ENCODE measurements at places on chromosomes 6 and 20. TPM values are rescaled to one million over a fixed set of nuclear protein-coding genes. Genes with fewer than 3 reads are reported as not detected.

DNA sequence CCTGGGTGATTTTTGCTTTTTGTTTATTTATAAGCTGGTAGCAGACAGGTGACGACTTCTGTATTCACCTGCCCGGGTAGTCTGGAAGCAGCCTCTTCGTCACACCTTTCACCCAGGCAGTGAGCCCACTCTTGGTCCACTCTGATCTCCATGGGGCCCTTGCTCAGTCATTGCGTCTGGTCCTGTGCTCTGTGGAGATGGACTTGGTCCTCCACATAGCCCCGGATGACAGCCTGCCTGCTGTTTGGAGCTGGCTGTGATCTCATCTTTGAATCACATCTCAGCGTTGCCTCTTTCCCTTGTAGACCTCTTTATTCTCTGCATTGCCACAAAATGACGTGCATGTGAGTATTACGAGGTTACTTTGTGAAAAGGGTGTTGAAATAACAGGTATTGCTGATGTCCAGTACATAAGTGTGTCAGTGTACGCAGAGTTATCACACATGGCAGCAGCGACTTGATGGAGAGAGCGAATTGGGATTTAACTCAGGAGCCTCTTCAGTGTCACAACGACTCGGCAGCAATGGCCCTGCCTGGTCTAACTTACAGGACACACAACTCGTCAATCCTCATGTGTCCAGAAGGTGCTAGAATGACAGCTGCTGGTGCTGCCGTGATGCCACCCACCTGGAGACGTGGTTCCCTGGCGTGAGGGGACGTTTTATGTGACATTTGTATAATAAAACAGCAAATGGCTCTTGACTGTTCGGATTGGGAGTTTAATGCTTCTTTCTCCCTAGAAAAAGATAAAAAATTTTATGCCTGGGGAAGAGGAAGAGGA, 24.2 kb upstream of the FRMD1 start:
- no peak for DNase-seq

GRCh38 chr6:16430391-16431089, 192.2 kb downstream of the GMPR start:
- DNase-seq = no peak

DNA sequence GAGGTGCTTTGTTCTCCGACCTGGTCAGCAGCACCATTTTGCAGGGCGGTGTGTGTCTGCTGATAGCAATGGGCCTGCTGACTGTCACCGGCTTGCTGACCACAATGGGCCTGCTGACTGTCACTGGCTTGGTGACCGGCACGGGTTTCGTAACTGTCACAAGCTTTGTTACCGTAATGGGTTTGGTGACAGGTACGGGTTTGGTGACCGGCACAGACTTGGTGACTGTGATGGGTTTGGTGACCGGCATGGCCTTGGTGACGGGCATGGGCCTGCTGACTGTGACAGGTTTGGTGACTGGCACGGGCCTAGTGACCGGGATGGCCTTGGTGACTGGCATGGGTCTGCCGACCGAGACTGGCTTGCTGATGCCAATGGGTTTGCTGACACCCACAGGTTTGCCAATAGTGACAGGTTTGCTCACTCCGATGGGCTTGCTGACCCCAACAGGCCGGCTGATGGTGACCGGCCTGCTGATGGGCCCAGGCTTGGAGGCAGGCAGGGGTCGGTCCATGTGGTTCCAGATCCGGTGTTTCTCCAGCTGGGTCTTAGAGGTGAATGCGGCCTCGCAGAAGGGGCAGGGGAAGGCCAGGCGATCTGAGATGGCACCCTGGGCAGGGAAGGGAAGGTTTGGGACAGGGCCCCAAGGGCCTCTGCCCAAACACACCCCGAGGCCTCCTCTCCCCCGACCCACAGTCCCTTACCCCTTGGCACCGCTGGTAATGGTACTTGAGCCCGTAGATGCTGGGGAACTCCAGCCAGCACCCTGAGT, 3.4 kb downstream of the ZNF512B start:
- DNase-seq = no peak

DNA sequence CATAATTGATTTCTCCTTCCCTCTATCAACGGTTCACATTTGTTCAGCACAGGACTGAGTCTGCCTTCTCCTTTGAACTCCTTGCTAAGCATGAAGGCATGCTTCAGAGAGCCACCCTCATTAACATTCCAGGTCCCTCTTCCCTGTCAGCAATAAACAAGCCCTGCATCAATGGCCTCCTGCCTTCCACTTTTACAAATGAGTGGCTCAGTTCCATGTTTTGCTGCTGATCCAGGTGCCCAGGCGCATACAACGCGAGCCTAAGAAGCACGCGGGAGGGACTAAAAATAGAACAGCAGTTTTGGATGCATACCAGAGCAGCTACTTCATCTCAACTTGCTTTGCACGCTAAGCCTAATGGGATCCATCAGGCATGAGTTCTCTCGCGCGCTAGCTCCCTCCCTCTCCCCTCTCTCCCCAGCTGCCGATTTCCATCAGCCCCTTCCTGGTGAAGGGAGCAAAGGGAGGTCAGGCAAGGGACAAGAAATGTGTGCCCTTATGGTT, 53.4 kb downstream of the TRAF3IP2 start:
- peak; percentile 94 for DNase-seq

- peak; percentile 45 for DNase-seq
Observed at GRCh38 chr6:111888928-111889695, 15.9 kb upstream of the FYN start.

- peak; percentile 84 for DNase-seq
Observed at GRCh38 chr20:53901064-53901463, 169.3 kb downstream of the BCAS1 start.

- no peak for DNase-seq
Observed at GRCh38 chr6:16804546-16805242, 43.4 kb upstream of the ATXN1 start.

GRCh38 chr6:88473589-88473988, 307.4 kb upstream of the CNR1 start:
- DNase-seq = no peak

- no peak for DNase-seq
Observed at GRCh38 chr20:4883051-4883450, 118.3 kb downstream of the SLC23A2 start.

- no peak for DNase-seq
Observed at GRCh38 chr20:57124800-57125517, 141.5 kb downstream of the BMP7 start.

DNA sequence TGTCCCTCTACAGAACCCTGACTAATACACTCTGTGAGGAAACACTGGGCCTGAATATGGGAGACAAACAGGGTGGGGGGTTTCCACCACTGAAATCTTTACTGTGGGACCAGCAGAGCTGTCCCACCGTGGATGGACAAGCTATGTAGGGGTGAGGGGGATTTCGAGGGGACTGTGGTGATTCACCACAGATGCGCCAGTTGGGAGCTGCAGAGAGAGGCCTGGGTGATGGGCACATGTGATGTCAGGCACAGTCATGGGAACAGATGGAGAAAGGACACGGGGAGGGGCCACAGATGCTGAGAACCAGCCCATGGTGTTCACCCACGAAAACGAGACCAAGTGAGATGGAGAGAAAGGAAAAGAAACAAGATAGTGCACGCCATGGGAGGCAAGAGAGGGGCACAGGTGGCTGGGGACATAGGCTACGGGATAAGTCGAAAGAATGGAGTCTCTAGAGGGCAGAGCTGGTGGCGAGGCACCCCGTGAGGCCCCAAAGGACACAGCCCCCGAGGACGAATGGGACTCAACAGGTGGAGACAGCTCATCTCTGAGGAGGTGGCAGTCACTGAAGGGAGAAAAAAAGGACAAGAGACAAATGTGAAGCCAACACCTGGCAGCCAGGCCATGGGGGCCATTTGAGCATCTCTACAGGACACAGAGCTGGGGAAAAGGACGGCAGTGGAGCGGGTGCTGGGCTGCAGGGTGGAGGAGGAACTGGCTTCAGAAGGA, 10.5 kb upstream of the RAMACL start:
- DNase-seq = no peak

DNA sequence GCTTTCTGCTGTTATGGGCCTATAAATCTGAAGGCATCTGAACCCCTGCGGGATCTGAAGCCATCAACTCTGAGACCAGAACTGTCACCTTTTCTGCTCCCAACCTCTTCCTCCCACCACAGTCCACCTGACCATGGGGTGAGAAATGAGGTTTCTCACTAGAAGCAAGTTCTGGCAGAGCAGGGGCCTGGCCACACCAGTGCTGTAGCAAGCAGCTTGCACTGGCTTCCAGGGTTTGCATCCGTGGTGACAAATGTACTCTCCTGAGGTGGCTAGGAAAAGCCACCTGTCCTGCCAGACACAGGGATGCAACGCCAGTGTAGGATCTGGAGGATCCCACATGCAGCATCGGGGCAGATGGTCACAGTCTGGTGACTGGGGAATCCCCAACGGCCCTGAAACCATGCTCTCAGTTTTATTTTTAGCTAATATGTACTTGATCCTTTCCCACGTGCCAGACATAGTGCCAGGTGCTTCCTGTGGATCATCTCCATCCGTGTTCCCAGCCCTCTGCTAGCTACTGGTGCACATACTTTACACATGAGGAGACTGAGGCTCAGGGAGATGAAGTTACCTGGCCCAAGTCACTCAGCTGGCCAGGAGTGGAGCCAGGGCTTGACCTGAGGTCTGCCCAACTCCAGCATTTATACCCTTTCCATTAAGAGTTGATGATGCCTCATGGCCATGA, 122.1 kb upstream of the SPACA1 start:
- DNase-seq = peak; percentile 39

DNA sequence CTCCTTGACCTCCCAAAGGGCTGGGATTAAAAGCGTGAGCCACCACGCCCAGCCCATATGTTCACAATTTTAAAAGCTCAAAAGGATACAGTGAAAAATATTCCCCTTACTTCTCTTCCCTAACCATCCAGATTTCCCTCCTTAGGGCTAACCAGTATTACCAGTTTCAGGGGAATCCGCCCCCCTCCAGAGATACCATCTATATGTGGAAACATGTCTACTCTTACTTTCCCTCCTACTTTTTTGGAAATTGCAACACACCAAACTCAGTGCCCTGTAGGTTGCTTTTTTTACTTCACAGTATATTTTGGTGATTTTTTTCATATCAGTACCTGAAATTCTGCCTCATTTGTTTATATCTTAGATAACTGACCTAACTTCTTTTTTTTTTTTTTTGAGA, 6.9 kb upstream of the RPL10A start:
- no peak for DNase-seq

DNA sequence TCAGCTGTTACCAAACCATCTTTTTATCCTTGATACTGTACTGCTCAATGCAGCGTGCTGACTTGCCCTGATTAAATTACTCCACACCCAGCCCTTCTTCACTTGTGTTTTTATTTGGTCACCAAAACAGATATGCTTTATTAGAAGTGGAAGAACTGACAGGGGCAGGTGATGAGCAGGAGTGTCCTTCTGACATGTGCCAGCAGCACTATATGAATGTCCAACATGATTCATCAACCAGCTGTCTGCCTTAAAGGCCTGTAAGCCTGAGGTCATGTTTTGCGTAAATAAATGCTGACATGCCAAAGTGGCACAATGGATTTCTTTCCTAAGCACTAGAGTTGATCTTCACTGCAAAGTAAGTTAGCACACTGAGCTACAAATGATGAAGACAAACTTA, 15.4 kb downstream of the POPDC3 start:
- no peak for DNase-seq

GRCh38 chr20:60334911-60335310, 376.7 kb downstream of the CDH26 start:
- DNase-seq = no peak

The SGK2 gene
- total RNA-seq = not detected

The C20orf202 gene
- not detected for total RNA-seq

The HMGN4 gene
- 52.4 TPM for total RNA-seq

The SLC4A11 gene
- total RNA-seq = 5.2 TPM

The LZTS3 gene
- 7.7 TPM for total RNA-seq

The CST4 gene
- not detected for total RNA-seq

The KCNQ5 gene
- total RNA-seq = not detected

The UFL1 gene
- 17.5 TPM for total RNA-seq

The MOXD1 gene
- total RNA-seq = under 0.01 TPM

The ZSCAN9 gene
- 10.1 TPM for total RNA-seq

The ZNF311 gene
- 0.22 TPM for total RNA-seq
